ENCODE measurements at places on chromosomes 7 and 10. TPM values are rescaled to one million over a fixed set of nuclear protein-coding genes. Genes with fewer than 3 reads are reported as not detected.

COMMD3 gene
- total RNA-seq, result 3.0 TPM

CD36 gene
- 59.2 TPM for total RNA-seq

DENND2A gene
- total RNA-seq, result 5.1 TPM

SPDYE16 gene
- total RNA-seq, result not detected

ZNF117 gene
- total RNA-seq, result 48.6 TPM

TBRG4 gene
- total RNA-seq, result 140 TPM

C10orf105 gene
- total RNA-seq, result not detected

DNA sequence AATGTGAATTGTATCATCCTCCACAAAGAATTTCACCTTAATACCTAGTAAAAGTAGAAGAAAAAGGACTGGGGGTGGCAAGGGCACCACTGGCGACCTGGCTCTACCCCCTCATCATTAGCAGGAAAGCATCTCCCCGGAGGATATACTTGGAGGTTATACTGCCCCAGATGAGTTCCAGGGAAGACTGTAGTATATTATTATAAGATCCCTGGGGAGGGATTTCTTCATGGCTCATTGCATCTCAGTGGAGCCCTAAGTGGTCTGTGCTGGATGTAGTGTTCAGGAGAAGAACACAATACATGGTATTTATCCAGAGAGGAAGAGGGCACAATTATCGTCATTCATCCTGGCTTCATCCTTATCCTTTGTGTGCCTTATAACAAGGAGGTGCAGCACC, 14.2 kb upstream of the DYNC1I1 start:
- H3K4me3 ChIP-seq, result no peak overlapping the region
- H3K27ac ChIP-seq, result no peak overlapping the region
- no peaks in the 10 kb centered on the region for H3K27me3 ChIP-seq

GRCh38 chr10:129956286-129956670, 7.8 kb downstream of the EBF3 start:
- peaks cover 92% of the 10 kb centered on the region for H3K27me3 ChIP-seq
- no peak for DNase-seq
- H3K27ac ChIP-seq, result no peak overlapping the region

GRCh38 chr7:106216923-106217542, 67.8 kb downstream of the NAMPT start:
- DNase-seq, result peak; percentile 81
- peak overlapping the region; percentile 79 for H3K27ac ChIP-seq
- no peak overlapping the region for H3K4me3 ChIP-seq
- no peaks in the 10 kb centered on the region for H3K36me3 ChIP-seq

DNA sequence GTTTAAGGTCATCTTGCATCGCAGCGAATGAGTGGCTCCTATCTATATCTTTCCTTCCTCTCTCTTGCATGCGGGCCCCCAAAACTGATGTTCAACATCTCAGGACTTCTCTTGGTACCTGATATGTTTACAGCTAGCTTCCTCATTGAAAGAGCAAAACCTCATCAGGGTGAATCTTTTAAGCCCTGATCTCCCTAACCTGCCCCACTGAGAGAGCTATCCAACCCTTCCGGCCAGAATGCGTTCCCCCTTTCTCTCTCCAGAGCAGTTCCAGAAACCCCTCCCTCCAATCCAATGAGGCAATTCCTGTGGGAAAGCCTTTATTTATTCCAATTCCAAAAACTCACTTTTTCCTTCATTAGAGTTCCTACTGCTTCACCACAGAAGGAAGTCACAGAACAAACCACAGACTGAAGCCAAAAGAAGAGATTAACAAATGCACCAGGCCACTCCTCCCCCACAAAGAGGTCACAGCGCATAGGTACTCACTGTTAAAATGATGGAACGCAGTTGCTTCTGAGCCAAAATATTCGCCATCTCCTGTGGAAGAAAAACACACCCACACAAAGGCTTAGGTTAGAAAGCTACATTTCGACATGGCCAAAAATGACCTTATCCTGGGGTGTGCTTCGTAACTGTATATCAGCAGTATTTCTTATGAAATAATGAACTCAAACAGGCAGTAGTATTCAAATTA, 232.4 kb downstream of the ELMO1 start:
- H3K27me3 ChIP-seq, result no peaks in the 10 kb centered on the region
- H3K4me1 ChIP-seq, result peaks cover 6% of the 10 kb centered on the region
- no peaks in the 10 kb centered on the region for H3K36me3 ChIP-seq
- DNase-seq, result no peak

DNA sequence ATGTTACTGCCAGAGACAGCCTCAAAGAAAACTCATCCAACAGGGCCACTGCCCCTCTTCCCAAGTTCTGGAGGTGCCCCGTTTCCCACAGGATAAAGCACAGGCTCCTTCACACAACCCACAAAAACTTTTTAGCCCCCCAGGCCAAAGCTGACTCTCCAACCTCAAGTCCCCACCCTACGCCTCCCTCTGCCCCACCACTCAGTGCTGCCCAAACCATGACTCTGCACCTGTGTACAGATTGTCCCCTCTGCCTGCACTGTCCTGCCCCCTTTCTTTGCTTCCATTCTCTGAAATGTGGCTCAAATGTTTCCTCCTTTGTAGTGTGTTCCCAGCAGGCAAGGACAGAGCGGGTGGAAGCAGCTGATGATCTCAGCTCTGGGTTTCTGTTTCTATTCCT, 284.0 kb downstream of the GRID1 start:
- no peak overlapping the region for H3K27ac ChIP-seq
- DNase-seq, result no peak
- no peaks in the 10 kb centered on the region for H3K27me3 ChIP-seq
- no peaks in the 10 kb centered on the region for H3K4me1 ChIP-seq
- H3K36me3 ChIP-seq, result no peaks in the 10 kb centered on the region
- H3K4me3 ChIP-seq, result no peak overlapping the region

DNA sequence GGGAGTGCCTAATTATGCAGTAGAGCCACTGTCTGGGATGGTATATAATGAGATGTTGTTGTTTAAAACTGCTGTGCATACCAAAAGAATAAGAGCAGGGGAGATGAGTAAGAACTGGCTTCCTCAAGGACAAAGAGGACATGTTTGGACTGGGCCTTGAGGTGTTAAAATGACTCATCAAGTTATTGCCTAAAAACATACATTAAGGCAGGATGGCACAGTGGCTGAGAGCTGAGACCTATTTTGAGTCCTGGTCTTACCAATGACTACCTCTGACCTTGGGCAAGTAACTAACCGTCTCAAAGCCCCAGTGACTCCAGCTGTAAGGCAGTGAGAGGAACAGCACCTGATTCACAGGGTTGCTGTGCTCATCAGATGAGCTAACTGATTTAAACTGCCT, 71.1 kb downstream of the CFAP58 start:
- no peaks in the 10 kb centered on the region for H3K4me1 ChIP-seq
- no peak overlapping the region for H3K27ac ChIP-seq
- no peak for DNase-seq
- H3K27me3 ChIP-seq, result no peaks in the 10 kb centered on the region
- no peak overlapping the region for H3K4me3 ChIP-seq

- peaks cover 38% of the 10 kb centered on the region for H3K27me3 ChIP-seq
- no peaks in the 10 kb centered on the region for H3K4me1 ChIP-seq
- H3K4me3 ChIP-seq, result no peak overlapping the region
- H3K27ac ChIP-seq, result no peak overlapping the region
- no peak for DNase-seq
- no peaks in the 10 kb centered on the region for H3K36me3 ChIP-seq
Observed at GRCh38 chr7:128192497-128193142, 48.5 kb upstream of the LEP start.

DNA sequence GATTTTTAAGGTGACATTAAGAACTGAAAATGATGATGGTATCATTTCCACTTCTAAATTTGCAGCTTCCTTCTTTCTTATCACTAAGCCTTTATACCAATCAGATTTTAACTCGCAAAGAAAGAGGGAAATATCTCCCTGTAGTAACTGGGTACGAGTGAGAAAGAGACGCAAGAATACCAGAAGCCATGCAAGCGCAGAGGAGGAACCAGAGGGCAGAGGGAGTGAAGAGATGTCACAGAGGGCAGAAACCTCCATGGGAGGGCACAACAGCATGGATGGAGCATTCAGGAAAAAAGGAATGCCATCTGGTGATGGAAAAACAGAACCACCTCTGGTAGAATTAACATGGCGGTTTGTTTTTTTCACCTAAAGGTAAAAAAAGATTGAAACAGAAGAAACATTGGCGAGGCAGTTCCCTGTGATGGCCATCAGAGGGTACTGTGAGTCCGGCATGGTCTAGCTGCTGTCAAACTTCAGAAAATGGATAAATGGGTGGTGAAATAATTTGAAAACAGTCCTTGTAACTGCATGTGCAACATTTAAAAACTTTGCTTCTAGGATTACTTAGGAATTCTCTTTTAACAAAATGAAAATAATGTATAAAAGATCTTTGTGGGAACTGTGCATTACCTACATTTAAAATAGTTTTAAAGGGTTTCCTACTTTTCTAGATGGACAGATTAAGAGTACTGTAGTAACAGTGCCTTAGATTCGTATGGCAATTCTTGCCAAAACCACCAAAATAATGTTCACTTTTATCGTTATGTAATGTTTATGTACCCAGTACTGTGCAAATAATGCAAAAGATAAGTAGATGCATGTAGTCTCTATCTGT, 91.8 kb downstream of the ARHGAP12 start:
- no peak overlapping the region for H3K27ac ChIP-seq
- H3K4me3 ChIP-seq, result no peak overlapping the region
- H3K27me3 ChIP-seq, result no peaks in the 10 kb centered on the region

DNA sequence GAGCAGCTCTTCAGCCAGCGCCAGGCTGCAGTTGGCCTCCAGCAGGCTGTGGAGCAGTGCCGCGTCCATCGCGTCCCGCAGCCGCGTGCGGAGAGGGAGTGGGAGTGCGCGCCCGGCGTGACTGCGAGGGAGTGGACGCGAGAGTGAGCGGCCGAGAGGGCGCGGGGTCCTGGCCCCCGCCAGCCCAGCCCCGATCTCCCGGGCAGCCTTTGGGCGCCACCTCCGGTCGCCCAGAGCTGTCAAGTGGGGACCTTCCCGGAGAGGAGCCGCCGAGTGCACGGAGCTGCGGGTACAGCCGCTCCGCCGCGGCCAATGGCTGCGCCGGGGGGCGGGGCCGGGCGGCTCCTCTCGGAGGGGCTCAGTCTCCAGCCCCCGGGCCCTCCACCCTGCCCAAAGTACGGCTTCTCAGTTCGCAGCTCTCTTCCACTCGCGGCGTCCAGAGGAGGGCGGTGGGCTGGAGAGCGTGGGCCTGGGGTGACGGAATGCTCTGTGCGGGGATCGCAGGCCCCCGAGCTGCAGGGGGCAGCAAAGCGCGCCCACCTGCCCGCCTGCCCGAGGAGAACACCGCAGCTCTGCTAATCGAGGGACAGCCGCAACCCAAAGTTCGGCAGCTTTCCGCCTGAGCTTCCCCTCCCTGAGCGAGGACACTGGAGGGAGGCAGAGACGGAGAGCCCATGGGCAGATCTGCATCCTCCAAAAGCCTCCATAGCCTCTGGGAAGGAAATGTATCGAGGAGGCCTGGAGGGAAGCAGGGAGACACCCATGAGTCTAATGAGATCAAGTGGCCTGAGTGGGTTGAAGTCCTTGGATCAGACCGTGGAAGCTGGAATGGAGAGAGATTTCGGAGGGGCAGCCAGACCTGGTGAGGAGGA, at the start of gene CRHR2:
CRHR2 (minus strand) TSS at position 245 of the 872 bp plus-strand sequence; CDS start at position 69, 176 bp downstream.
- H3K27me3 ChIP-seq, result peaks cover 71% of the 10 kb centered on the region
- no peaks in the 10 kb centered on the region for H3K36me3 ChIP-seq
- H3K4me1 ChIP-seq, result peaks cover 7% of the 10 kb centered on the region

- DNase-seq, result no peak
- no peak overlapping the region for H3K27ac ChIP-seq
- H3K27me3 ChIP-seq, result no peaks in the 10 kb centered on the region
- H3K4me1 ChIP-seq, result no peaks in the 10 kb centered on the region
Observed at GRCh38 chr7:64541438-64542359, 21.2 kb downstream of the ZNF680 start.

- no peak for DNase-seq
- peaks cover 44% of the 10 kb centered on the region for H3K4me1 ChIP-seq
- no peak overlapping the region for H3K4me3 ChIP-seq
- no peak overlapping the region for H3K27ac ChIP-seq
Observed at GRCh38 chr10:75406462-75407223, 5.1 kb upstream of the ZNF503 start.

DNA sequence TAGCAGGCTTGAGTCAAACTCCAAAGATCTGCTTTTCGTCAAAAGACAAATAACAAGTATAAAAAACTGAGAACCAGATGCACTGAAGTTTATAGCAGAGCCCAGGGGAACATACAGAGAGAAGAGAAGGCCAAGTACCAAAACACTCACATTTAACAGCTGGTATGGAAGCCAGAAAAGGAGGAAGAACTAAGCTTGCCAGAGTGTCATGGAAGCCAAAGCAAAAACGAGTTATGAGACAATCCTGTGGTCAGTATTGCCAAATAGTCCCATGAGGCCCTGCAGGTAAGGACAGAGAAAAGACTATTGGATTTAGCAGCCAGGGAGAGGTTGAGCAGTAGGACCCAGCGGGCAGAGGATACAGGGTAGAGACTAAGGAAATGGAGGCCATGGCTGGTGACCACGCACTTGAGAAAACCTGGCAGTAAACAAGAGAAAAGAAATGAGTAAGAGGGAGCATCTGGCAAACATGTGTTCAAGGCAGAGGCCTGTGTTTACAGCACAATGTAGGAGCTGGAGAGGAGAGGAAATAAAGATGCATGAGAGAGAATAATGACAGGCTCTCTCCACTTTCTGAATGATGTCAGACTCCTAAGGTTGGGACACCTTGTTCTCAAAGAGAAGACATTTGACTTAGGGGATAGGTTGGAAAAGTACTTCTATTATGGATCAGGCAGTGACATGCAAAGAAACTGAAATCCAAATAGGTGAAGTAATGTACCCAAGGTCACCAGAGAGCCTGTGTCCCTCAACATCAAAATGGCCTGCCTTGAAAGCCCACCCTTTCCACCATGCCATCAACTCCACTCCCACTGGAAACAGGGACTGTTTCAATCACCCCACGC, 9.1 kb downstream of the CREB3L2 start:
- H3K27me3 ChIP-seq, result no peaks in the 10 kb centered on the region
- H3K36me3 ChIP-seq, result no peaks in the 10 kb centered on the region
- DNase-seq, result peak; percentile 58

DNA sequence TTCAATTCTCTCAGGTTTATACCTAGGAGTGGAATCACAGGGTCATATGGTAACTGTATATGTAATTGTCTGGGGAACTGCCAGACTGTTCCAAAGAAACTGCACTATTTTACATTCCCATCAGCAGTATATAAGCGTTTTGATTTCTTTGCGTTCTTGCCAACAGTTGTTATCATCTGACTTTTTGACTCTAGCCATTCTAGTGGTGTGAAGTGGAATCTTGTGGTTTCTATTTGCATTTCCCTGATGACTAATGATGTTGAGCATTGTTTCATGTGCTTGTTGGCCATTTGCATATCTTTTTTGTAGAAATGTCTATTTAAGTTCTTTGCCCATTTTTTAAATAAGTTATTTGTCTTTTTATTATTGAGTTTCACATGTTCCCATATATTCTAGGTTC, 44.3 kb upstream of the ZC3HAV1 start:
- no peaks in the 10 kb centered on the region for H3K4me1 ChIP-seq
- H3K36me3 ChIP-seq, result no peaks in the 10 kb centered on the region
- H3K4me3 ChIP-seq, result no peak overlapping the region
- H3K27ac ChIP-seq, result no peak overlapping the region
- no peak for DNase-seq

- no peak overlapping the region for H3K27ac ChIP-seq
- no peaks in the 10 kb centered on the region for H3K27me3 ChIP-seq
- no peak for DNase-seq
- H3K4me3 ChIP-seq, result no peak overlapping the region
- no peaks in the 10 kb centered on the region for H3K36me3 ChIP-seq
Observed at GRCh38 chr10:8238986-8239385, 184.5 kb downstream of the GATA3 start.

- no peaks in the 10 kb centered on the region for H3K36me3 ChIP-seq
- no peaks in the 10 kb centered on the region for H3K27me3 ChIP-seq
- no peak overlapping the region for H3K27ac ChIP-seq
- H3K4me3 ChIP-seq, result no peak overlapping the region
- no peak for DNase-seq
- H3K4me1 ChIP-seq, result no peaks in the 10 kb centered on the region
Observed at GRCh38 chr10:107847620-107848019, 683.1 kb upstream of the SORCS1 start.
